ENCODE measurements at places on chromosomes 12 and 14.

DNA sequence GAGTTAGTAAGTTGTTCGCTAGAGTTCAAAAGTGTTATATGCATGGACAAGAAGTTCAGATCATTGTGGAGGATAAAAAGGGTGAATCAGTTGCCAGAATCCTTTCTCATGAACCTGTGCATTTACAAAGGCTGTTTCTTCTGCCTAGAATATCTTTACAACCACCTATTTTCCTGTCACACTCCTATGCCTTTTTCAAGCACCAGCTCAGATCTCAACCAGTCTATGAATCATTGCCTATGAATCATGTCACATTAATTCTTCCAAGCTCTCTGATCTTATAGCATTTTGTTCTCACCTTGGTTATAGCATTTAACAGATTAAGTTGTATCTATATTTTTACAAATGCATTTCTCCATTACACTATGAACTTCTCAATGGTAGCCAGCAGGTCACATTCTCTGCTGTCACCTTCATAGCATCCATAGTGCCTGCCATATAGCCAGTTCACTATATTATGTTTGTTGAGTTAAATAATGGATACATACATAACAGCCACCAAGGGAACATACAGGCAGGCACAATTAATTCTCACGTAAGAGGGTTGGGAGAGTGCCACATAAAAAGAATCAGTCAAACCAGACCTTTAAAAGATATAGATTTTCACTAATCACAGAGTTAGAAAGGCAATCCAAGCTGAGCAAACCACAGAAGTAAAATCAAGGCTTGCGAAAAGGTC, 573.0 kb downstream of the FOXG1 start:
- no peak for DNase-seq

DNA sequence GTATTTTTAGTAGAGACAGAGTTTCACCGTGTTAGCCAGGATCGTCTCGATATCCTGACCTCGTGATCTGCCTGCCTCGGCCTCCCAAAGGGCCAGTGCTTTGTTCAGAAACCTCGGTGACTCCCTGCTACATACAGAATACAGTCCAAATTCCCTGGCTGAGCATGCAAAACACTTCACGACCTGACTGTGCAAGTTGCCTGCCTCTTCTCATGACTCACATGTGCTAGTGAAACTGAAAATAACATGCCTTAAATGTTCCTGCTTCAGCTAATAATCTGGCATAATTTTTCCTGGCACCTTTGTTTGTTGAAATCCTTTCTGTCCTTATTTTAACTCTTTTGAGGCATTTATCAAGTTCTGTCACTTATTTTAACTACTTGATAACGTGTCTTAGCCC, 8.2 kb downstream of the DMAC2L start:
- no peak for DNase-seq

GRCh38 chr14:53567236-53567780, 389.3 kb downstream of the BMP4 start:
- DNase-seq = no peak

GRCh38 chr12:121943926-121944325, 25.5 kb downstream of the CFAP251 start:
- no peak for DNase-seq

- DNase-seq = no peak
Observed at GRCh38 chr12:57086493-57087009, 2.4 kb upstream of the NAB2 start.

- DNase-seq = no peak
Observed at GRCh38 chr14:51862176-51862796, 1.9 kb downstream of the GNG2 start.

DNA sequence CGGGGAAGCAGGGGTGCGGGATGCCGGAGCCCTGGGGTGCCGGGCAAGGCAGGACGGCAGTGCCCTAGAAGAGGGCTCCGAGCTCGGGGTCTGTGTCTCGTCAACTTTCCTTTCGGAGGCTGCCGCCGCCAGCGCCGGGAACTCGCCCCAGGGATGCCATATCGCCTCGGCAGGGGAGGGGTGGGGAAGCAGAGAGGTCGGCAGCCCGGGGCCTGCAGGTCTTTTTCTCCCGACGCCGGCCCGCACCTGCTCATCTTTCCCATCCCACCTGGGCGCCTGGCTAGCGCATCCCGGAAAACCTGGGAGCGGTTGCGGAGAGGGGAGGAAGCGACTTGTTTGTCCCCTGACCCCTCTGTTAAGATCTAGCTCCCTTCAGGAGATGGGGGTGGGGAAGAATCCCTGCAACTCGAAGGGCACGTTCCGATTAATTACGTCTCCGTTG, 547 bp downstream of the CNTN1 start:
- DNase-seq = no peak
